H54 (cell line): ENCODE measurements at places on chromosomes 4 and X.

- DNase-seq: no peak
Observed at GRCh38 chrX:45850197-45850774, 649.6 kb upstream of the DIPK2B start.

DNA sequence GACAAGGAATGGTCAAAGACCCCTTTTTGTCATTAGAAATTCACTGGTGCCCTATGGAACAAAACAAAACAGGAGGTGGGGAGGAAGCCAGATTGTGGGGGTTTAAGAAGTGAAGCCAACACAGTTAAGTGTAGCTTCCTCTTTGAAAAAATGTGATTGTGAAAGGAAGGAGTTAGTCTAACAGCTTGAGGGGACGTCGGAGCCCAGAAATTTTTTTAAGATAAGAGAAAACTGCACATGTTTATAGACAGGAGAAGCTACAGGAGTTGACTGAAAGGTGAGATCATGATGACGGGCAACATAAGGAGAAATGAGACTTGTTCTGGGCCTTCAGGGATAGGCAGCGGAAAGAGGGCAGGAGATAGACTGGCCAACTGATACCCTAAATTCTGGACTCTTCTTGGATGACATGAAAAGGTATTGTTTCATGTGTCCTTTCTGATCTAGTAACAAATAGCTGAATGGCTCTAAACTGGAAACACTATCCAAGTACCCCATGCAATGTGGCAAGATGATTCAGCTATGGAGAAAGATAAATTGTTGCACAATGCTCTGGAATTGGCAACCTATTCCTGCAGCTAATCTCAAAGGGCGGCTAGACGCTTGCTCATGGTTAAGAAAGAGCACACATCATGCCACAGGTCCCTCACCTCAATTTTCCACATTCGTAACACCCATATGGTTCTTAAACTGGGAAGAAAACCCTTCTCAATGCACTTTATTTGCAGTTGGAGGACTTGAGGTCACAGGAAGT is 3.7 kb upstream of the HDAC8 start:
- no peak for DNase-seq

DNA sequence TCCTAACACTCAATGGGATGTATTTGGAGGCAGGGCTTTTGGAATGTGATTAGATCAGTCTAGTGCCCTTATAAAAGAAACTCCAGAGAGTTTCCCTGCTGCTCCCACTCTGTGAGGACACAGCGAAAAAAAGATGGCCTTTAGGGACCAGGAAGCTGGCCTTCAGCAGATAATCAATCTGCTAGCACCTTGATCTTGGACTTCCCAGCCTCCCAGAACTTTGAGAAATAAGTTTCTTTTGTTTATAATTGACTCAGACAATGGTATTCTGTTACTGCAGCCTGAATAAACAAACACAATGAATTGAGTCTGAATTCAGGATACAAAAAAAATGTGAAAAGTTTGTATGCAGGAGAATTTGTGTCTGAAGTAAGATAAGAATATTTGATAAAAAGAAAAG is 842.1 kb downstream of the FSTL5 start:
- no peak for DNase-seq

- DNase-seq: peak; percentile 6
Observed at GRCh38 chrX:155215443-155216178, 649 bp upstream of the VBP1 start.

DNA sequence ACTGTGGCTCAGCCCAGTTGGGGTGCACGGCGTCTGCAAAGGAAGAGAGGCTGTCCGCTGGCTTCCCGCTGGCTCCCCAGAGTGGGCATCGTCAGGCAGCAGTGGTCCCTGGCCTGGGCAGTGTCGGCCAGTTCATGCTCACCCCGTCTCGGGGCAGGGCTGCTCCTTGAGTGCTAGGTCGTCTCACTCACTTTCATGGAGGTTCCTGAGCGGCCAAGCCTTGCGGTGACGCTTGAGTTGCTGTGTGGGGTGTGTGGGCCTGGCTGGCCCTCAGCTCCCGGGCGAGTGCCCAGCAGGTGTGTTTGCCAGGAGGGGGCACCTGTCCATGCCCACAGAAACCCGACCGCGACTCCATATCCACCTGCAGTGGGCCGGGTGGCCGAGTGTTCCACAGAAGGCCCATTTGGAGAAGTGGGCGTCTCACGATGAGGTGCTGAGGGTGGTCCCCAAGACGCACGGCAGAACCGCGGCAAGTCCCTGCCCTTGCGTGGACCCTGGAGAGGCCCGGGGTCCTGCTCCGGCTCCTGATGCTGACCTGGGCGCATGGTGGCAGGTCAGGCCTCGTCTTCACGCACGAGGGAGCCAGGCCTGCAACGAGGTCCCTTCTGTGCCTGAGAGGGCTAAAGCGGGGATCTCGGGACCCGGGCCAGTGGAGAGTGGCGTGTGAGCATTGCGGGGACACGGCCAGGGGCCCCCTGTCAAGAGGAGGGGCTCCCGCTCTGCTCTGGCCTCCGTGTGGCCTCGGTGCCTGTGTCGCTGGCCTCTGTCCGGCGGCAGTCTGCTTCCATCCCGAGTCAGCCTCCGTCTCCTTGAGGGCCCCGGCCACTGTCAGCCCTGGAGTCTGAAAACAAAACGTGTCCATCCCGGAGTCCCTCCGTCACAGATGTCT is 18.5 kb upstream of the UVSSA start:
- DNase-seq: no peak

GRCh38 chrX:16023790-16024734 is 99.3 kb upstream of the GRPR start:
- no peak for DNase-seq

DNA sequence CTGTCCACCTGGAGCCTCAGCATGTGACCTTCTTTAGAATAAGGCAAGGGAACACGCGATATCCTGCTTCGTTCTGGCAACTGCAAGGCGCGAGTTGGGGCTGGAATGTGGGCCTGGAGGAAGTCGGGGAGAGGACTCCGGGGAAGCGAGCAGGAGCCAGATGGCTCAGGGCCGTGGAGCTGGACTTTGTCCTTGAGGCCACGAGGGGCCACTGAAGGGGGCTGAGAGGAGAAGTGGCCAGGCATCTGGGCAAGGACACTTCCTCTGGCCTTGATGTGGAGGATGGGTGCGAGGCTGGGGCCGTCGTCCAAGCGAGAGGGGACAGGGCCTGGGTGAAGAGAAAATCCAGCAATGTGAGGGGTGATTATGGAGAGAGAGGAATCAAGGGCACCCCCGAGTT is 12.2 kb upstream of the DUSP9 start:
- DNase-seq: no peak

GRCh38 chr4:77235289-77235854 is 78.4 kb downstream of the CCNG2 start:
- no peak for DNase-seq

GRCh38 chr4:129583868-129584267 is 487.9 kb downstream of the C4orf33 start:
- no peak for DNase-seq

DNA sequence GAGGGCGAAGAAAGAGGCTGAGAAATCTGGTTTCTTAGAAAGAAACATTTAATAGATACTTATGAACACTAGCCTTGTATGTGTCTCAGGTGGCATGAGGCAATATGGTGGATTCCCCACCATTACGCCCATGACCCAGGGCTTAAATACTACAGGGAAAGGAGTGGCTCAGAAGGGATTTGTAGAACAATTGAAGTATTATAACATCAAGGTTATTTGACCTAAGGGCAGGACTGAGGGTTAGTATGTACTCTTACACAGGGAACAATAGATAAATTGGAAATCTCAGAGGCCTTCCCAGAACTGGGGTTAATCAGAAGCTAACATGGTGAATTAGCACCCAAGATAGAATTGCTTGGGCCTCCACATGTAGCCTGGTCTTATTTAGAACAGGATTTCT is 11.0 kb upstream of the USP46 start:
- no peak for DNase-seq

GRCh38 chr4:968621-969394 is 4.6 kb downstream of the DGKQ start:
- DNase-seq: no peak

GRCh38 chr4:48481581-48481980 is 1.6 kb upstream of the SLC10A4 start:
- DNase-seq: no peak

- no peak for DNase-seq
Observed at GRCh38 chr4:38306482-38307071, 346.4 kb downstream of the PTTG2 start.
